ENCODE measurements at places on chromosomes 6 and 20.

- DNase-seq = peak; percentile 73
These were observed 54.1 kb downstream of the FGD2 start for GRCh38 chr6:37059344-37060194.

- DNase-seq = no peak
These were observed 40.6 kb upstream of the SAMD5 start for GRCh38 chr6:147467886-147468285.

- DNase-seq = no peak
These were observed 32.5 kb downstream of the NT5E start for GRCh38 chr6:85482206-85482904.

DNA sequence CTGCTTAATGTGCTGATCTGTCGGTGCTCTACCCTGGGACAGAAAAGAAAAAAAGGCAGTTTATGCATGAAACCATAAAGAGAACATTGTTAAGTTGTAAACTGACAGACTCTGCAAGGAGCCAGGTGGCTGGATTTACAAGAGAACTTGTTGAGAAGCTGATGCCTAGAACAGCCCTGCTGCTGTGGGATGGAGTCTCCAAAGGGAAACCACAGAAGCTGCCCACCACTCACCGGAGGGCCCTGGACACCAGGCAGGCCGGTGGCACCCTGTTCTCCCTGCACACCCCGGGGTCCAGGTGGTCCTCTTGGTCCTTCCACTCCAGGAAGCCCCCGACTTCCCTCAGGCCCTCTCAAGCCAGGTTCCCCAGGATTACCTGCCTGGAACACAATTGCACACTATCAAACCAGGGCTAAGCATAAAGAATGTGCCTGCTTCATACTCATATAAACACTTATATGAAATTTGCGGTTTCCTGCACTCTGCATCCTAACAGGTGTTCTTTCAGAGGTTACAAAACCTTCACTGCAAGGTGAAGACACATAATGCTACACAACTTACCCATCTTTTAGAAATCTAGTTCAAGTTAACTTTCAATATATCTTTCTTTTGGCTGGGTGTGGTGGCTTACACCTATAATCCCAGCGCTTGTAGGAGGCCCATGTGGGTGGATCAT, 68.2 kb downstream of the COL9A1 start:
- no peak for DNase-seq

GRCh38 chr6:146917182-146917581, 287.0 kb upstream of the STXBP5 start:
- DNase-seq = no peak

DNA sequence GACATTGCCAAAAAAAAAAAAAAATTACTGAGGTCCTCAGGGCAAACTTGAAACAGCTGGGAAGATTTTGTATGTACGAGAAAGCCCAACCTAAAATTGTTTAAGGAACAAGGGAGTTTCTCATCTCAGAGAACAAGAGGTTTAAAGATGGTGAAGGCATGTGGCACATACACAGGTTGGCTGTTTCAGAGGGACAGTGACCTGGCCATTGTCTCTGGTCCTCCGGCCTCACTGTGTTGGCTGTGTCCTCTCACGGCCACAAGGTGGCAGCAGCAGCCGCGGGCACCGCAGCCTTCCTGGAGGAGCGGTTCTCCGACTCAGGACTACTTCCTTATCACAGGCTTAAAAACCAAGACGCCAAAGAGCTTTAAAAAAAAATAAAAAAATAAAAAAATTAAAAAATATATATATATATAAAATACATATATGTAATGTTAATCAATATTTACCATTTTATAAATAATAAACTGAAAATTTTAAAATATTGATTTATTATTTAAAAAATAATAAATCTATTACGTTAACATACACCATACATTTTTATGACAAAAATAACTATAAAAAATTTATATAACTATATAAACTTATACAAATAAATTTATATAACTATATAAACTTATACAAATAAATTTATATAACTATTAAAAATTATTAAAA, 52.8 kb downstream of the GTF2H5 start:
- DNase-seq = peak; percentile 71

DNA sequence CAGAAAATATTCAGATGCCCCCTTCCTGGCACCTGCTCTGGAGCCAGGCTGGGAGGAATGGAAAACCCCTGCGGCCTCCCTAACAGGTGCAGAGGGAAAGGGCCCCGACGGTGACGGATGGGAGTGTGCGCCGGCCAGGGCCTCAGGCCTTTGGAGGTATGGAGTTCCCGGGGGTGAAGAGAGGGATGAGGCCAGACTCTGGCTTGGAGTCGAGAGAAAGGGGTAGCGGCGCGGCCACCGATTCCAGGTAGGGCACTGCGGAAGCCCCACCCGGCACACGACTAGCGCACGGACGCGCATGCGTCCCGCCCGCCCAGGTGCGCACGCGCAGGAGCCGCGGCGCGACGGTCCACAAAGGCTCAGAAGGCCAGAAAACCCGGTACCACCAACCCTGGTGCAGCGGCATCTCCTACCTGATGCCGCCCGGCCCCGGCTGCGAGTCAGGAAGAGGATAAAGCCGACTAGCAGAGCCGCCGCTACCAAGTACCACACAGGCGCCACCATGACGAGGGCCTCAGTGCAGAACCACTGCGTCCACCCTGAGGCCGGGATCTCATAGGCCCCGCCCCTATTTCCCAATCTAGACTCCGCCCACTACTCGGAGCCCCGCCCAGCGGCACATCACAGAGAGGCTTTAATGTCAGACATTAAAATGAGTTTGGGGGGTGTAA, at the start of gene DDRGK1:
Gene DDRGK1 (minus strand): TSS at position 559 of the 671 bp plus-strand sequence. CDS start 55 bp downstream, at position 504.
- peak; percentile 93 for DNase-seq

- no peak for DNase-seq
These were observed 4.5 kb downstream of the SOX12 start for GRCh38 chr20:329851-330232.

DNA sequence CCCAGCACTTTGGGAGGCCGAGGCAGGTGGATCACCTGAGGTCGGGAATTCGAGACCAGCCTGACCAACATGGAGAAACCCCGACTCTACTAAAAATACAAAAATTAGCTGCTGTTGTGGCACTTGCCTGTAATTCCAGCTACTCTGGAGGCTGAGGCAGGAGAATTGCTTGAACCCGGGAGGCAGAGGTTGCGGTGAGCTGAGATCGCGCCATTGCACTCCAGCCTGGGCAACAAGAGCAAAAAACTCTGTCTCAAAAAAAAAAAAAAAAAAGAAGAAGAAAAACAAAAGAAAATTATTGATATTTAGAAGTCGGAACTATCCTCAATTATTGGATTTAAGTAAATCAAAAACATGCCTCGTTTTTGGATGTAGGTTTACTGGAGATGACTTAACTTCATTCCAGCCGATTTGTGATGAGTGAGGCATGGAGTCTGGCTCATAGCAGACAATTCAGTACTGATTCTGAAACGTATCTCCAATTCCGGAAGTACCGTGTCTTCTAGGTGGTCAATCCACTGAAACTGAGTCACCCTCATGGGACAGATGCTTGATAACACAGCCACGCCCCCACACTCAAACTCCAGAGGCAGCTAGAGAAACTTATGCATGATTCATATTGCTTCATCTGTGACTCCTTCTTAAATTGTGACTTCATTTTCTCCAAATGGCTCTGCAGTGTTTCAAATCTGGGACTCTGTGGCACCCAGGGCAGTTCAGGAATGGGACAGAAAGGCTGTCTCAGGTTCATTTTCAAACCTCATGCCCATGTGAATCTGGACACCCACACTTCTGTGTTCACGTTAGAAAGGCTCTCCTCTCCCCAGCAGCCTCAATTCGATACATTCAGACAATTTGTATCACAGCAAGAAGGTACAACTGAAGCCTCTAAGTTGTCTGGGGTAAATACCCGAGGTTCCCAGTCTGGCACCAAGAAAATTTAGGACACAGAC, 110.4 kb upstream of the ARMC2 start:
- DNase-seq = no peak

GRCh38 chr6:63897952-63898351, 262.4 kb downstream of the PHF3 start:
- DNase-seq = no peak

DNA sequence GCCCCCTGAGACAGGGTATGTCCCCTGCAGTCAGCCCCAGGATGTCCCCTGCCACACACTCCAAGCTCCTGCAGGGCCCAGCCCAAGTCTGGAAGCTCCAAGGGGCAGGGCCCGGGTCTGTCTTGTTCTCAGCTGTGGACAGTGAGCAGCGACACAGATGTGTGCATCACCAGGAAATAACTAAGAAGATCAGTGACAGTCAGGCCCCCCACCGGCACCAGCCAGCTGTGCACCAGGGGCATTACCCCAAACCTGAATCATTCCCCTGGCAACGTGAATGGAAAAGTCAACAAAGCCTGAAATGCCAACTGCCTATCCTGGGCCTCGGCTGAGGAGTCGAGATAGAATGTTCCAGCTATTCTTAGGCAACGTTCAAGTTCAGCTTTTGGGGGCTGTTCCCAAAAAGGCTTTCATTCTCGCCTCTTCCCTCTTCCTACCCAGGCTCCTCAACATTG, 105.0 kb downstream of the PREX1 start:
- DNase-seq = no peak

DNA sequence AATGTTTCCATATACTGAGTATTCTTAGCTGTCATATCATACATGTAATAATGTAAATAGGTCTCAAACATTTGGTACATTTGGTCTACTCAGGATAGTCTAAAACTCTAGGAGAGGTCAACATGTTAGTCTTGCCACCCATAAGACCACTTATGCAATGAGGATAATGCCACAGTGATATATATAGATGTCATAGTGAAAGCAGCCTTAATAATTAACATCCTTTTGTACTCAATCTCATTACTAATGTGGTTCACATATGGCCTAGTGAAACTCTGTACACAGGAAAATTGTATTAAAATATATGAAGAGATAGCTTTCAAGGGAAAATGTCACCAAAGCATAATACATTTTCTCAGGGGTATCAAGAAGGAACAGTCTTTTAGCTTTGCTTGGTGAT, 577.9 kb downstream of the TFAP2B start:
- DNase-seq = no peak
